Activated CD4-positive, alpha-beta T cell treated with anti-CD3 and anti-CD28 coated beads for 36 hours (primary cell): ENCODE measurements at places on chromosomes 1 and 21.

GRCh38 chr1:228911225-228912210 lies 176.2 kb downstream of the RHOU start:
- no peak for DNase-seq

DNA sequence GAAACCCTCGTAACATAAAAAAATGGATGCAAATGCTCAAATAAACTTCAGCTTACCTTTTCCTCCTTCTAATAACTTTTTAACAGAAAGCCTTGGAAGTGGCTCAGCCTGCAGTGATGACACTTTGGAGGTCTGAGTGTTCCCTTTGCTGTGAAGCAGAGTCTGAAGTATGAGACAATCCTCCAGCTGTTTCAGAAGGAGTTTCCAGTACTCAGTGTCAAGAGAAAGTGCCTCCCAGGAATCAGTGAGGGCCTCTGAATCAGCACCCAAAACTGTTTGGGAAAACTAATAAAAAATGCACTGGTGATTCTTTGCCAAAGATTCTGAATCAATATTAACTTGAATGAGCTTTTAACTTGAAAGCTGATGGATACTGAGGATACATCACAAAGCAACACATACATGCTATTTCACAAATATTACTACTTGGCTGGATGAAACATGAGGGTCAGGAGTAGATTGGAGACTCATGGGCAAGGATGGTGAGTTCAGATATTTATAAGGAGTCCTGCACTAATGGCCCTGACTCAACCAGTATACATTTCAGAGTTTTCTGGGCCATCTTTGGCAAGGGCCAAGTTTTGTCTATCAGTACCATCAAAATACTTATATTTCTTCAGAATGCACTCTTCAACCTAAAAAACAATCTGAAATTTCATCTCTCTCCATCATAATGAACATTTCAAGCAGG lies 77.0 kb downstream of the IARS2 start:
- DNase-seq, result no peak

DNA sequence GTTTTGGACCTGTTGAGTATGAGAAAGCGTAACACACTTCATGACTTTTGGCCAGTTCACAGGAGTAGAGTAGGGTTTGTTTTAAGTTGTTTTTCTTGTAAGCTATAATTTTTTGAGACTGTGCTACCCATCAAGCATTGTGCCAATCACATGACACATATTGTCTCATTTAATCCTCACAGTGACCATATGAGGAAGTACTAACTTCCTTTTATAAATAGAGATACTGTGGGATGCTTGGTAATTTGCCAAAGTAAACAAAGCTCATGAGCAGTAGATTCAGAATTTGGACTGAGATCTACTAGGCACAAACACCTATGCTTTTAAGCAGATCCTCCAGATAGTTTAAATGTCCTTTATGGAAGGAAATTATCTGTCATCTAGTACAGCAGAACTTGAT lies 178.3 kb downstream of the CACNA1E start:
- DNase-seq, result no peak

- DNase-seq, result no peak
These were observed 19.1 kb downstream of the EXOC8 start for GRCh38 chr1:231318568-231318967.

DNA sequence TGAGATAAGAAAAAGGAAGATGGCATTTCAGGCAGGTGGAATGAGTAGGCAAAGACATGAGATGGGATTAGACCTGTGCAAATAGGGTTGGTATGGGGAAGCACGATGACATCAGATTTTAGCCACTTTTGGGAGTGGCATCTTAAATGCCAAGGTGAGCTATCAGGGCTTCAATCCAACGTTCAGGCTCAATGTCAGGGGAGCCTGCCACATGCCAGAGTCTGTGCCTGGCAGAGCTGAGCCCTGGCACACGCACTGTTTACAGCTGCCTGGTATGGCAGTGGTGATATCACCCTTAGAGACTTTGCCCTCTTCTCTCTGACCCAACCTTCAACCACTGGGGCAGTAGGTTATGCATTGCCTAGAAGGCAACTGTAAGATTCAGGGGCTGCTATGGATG lies 1.1 kb upstream of the GUCA2B start:
- DNase-seq, result no peak

DNA sequence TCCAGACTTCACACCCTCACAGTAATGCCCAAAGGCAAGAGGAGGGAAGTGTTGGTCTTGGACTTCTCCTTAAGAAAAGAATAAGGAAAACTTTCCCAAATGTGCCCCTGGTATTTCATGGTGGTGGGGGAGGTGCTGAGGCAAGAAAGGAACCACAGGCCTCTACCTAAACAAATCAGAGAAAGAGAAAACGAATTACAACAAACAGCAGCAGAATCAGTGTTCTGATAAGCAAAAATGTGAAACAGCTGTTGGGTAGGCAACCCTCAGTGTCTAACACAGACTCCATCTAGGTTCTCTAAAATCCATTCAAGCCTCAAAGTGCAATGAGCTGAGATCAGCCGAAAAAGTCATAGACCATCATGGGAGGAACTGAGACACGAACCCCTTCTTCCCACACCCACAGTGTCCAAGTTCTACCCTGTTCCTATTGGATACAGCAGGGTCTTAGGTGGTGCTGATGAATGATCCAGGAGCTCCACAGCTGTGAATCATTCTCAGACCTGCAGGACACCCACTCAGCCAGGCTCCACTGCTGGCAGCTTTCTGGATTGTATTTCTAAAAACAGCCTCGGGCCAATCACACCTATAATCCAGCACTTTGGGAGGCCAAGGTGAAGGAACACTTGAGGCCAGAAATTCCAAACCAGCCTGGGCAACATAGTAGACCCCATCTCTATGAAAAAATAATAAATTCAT lies 149.1 kb downstream of the PLPP3 start:
- DNase-seq, result no peak

- no peak for DNase-seq
These were observed 63.9 kb downstream of the CSMD2 start for GRCh38 chr1:34101151-34101550.

DNA sequence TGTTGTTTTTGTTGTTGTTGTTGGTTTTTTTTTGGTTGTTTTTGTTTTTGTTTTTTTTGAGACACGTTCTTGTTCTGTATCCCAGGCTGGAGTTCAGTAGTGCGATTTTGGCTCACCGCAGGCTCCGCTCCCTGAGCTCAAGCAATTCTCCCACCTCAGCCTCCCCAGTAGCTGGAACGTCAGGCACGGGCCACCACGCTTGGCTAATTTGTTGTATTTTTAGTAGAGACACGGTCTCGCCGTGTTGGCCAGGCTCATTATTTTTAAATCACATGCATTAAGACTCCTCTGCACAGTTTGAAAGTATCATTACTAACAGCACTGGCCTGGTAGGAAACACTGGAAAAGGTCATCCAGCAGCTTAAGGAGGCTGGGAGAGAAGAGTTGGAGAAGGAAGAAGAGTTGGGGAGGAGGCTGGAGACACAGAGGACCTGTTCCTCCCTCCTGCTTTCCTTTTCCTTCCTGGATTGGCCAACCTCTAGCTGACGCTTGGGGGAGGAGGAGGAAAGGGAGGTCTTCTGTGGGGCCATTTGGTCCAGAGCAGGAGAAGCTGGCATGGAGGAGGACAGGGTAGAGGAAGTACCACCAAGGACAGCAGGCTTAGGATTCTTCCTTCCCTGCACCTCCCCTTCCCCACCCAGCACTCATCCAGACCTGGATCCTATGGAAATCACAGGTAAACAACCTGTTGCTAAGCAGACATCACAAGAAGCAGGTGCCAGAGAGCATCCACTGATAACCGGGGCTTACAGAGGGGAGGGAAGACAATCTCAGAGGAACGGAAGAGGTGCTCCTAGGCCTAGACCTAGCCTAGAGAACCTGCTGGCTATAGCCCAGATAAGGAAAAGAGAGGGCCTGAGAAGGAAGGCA lies 71.9 kb upstream of the GOLT1A start:
- DNase-seq, result no peak

- DNase-seq, result no peak
These were observed 105.0 kb downstream of the COP1 start for GRCh38 chr1:176101951-176102642.

- DNase-seq, result no peak
These were observed 27.3 kb downstream of the F11R start for GRCh38 chr1:160993544-160994193.

- DNase-seq, result no peak
These were observed 20.3 kb downstream of the TGFB2 start for GRCh38 chr1:218365226-218365999.

DNA sequence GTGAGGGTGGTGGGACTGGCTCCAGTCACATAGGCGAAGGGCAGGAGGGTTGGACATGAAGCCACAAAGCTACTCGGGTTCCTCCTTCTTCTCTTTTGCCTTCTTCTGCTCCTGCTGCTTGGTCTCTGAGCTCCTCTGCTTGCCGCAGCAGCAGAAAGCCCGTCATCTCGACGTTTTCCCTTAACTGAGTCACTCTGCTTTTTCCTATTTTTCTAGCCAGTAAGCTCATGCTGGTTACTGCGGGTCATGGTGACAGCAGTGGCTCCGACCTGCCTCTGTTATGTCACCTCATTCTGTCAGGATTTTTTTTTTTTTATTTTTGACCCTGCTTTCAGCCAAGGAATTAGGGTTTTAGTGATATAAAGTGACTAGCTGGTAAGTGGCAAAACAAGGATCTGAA lies 2.6 kb upstream of the FMOD start:
- DNase-seq, result no peak

DNA sequence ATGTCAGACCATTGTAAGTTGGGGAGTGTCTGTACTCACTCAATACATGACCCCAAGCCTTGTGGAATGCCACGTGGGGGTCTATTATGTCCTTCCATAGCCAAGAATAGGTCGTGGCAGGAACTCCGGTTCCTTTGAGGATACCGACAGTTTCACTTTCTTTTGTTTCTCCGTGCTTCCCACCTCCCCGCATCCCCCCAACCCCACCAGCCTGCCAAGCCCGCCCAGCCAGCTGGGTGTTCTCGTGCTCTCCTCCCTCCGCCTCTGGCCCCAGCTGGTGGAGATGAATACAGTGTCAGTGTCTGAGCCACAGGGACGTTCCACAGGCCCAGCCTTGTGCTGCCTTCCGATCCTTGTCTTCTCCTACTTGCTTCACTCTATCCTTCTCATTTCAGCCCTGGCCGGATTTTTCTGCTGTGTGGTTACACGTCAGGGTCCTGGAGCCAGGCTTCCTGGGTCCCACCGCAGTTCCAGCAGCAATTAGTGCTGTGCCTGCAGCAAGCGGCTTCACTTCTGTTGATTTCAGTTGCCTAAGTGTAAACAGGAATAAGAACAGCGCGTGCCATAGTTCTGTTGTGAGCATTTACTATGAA lies 4.1 kb upstream of the AGTRAP start:
- DNase-seq, result peak; percentile 56

DNA sequence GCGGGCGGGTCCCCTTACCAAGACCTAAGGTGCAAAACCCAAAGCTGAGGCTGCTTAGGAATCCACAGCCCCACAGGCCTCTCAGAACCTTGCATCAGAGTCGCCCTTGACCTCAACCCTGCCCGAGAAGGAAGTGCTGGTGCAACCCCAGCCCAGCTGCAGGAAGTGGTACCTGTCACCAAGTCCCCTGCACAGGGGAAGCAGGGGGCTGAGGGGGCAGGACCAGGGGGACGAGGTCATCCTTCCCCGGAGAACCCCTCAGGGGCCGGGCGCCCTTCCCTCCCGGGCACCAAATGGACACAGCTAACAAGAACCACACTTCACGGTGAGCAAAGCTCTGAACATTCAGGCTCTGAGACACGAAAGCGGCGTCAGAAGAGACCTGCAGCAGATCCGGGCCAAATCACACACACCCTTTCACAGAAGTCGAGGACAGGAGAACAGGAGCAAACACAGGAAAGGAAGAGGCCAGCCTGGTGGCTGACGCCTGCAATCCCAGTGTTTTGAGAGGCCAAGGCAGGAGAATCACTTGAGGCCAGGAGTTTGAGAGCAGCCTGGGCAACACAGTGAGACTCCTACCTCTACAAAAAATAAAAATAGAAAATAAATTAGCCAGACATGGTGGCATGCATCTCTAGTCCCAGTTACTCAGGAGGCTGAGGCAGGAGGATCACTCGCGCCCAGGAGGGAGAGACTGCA lies 6.4 kb downstream of the ITGB2 start:
- peak; percentile 78 for DNase-seq

- DNase-seq, result no peak
These were observed 207.2 kb upstream of the C1orf174 start for GRCh38 chr1:4107291-4107690.

- no peak for DNase-seq
These were observed 4.2 kb downstream of the GCLM start for GRCh38 chr1:93905051-93905450.

GRCh38 chr1:26723013-26723991 lies 27.5 kb downstream of the ARID1A start:
- DNase-seq, result peak; percentile 54

DNA sequence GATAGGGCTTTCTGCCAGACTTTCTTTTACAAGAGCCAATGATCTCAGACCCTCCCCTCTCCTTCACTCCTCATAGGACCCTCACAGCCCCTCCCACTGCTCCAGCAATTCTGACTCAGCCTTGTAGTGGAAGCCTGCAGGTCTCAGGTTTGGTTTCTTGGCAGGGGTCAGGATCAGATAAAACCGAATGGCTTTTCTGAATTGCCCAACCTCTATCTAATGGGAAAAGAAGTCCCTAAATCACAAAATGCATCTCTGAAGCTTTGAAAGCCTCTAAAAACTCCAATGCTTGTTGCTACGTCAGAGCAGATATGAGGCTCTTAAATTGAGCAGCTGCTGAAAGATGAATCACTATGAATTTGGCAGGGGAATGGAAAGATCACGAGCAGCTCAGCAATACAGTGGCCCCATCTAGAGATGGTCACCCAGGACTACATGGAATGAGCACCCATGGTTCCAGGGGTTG lies 74.5 kb downstream of the NID1 start:
- no peak for DNase-seq

DNA sequence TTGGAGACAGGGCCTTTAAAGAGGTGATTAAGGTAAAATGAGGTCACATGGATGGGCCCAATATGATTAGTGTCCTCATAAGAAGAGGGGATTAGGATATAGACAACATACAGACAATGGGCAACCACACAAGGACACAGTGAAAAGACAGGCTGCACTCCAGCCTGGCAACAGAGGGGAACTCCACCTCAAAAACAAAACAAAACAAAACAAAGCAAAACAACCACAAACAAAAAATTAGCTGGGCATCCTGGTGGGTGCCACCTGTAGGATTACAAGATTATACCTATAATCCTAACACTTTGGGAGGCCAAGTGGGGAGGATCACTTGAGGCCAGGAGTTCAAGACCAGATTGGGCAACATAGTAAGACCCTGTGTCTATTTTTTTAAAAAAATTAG lies 4.8 kb upstream of the MDM4 start:
- DNase-seq, result no peak

DNA sequence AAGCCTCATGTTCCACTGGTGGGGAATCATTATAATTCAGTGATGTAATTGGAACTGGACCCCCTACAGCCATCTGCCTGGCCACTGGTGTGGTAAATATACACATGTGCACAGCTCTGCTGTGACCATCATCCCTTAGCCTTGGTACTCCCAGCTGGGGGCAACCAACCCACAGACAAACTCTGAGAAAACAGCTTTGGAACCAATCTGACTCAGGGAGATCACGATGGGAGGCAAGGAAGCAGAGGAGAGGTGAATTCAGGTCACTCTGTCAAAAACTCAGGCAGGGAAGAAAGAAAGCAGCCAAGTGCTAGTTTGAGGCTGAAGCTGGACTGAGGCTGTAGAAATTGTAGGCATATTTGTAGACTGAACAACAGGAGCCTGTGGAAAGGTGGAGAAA lies 197.8 kb upstream of the GALNT2 start:
- no peak for DNase-seq

- DNase-seq, result peak; percentile 22
These were observed 12.6 kb downstream of the MTF1 start for GRCh38 chr1:37846647-37847339.

- DNase-seq, result no peak
These were observed 23.3 kb downstream of the FOXO6 start for GRCh38 chr1:41384579-41384978.
